ENCODE measurements at places on chromosomes 7 and 10. TPM values are rescaled to one million over a fixed set of nuclear protein-coding genes. Genes with fewer than 3 reads are reported as not detected.

DNA sequence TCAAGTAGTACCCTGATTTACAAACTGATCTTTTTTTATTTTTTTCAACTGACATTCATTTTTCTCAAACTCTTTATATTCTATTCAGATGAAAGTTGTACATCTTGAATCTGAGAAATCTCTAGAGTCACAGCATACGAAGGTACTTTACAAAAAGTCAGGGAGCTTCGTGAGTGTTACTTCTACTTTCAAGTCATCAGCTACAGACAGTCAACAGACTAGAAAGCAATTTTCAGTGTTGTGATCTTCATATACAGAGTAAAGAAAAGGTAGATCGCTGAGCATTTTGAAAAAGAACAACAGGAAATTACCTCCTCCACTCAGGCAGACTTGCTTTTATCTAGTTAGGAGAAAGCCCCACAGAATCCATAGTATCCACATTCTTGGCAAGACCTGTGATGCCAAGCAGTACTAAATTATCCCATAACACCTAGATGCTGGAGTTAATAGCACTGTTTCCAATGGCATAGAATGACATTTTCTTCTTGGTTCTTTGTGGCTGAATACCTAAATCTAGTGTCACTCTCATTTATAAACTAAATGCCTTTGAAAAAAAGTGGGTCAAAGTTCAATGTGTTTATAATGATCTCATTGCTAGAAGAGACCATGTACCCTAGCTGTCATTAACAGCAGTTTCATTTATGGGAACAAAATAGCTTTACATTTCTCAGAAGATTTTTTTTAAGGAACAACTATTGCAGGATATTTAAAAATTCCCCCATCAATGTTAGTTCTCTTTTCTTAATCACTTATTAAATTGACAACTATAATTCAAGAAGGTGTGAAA, 12.0 kb upstream of the ZNF800 start:
- no peaks in the 10 kb centered on the region for H3K27me3 ChIP-seq
- H3K4me1 ChIP-seq = no peaks in the 10 kb centered on the region
- no peaks in the 10 kb centered on the region for H3K36me3 ChIP-seq
- H3K27ac ChIP-seq = no peak overlapping the region
- H3K4me3 ChIP-seq = no peak overlapping the region
- no peak for DNase-seq

DNA sequence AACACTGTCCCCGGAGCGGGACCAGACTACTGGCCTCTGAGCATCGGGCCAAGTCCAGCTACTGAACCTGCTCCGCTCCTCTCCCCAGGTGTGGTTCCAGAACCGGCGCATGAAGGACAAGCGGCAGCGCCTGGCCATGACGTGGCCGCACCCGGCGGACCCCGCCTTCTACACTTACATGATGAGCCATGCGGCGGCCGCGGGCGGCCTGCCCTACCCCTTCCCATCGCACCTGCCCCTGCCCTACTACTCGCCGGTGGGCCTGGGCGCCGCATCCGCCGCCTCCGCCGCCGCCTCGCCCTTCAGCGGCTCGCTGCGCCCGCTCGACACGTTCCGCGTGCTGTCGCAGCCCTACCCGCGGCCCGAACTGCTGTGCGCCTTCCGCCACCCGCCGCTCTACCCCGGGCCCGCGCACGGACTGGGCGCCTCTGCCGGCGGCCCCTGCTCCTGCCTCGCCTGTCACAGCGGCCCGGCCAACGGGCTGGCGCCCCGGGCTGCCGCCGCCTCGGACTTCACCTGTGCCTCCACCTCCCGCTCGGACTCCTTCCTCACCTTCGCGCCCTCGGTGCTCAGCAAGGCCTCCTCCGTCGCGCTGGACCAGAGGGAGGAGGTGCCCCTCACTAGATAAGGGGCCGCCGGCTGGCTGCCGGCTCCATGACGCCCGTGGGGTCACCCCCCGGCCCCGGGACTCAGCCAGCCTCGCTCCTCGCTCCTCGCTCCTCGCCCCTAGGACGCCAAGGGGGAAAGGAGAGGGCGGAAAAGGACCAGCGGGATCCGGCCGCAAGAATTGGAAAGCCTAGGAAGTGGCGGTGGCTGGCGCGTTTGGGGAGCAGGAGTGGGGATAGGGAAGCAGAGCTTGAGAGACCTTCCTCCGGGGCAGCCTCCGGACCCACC, 3.4 kb downstream of the EVX1 start:
- no peak overlapping the region for H3K27ac ChIP-seq
- peak overlapping the region; percentile 10 for H3K4me3 ChIP-seq
- peaks cover 92% of the 10 kb centered on the region for H3K27me3 ChIP-seq
- H3K4me1 ChIP-seq = peaks cover 11% of the 10 kb centered on the region
- DNase-seq = no peak
- H3K36me3 ChIP-seq = no peaks in the 10 kb centered on the region

GRCh38 chr7:56537952-56538351, 421.7 kb upstream of the NUPR2 start:
- H3K27ac ChIP-seq = no peak overlapping the region
- no peaks in the 10 kb centered on the region for H3K4me1 ChIP-seq
- DNase-seq = no peak
- no peaks in the 10 kb centered on the region for H3K36me3 ChIP-seq

GRCh38 chr7:47043304-47043703, 538.6 kb downstream of the TNS3 start:
- H3K27ac ChIP-seq = no peak overlapping the region
- no peak overlapping the region for H3K4me3 ChIP-seq
- peaks cover 33% of the 10 kb centered on the region for H3K4me1 ChIP-seq
- H3K27me3 ChIP-seq = no peaks in the 10 kb centered on the region
- no peak for DNase-seq

GRCh38 chr10:100738055-100738827, 7.1 kb upstream of the PAX2 start:
- H3K27me3 ChIP-seq = peaks cover 98% of the 10 kb centered on the region
- H3K36me3 ChIP-seq = no peaks in the 10 kb centered on the region
- peak; percentile 76 for DNase-seq
- no peak overlapping the region for H3K27ac ChIP-seq

DNA sequence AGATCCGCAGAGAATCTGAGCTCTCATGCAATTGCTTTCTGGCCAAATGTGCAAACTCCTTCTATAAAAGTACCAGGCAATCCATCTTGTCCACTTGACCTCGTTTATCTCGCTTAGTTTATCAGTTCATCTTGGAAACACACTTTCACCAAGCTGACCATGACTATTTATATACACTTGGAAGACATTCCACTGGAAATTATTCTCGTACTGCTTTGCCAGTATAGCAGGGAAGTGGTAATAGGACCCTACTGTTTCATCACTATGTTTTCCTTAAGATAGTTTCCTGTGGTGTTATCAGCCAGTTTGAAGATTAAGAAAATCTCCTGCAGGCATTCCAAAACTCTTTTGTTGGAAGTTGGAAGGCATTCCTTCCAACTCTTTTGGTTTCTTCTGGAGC, 115.3 kb upstream of the FAM171A1 start:
- H3K27me3 ChIP-seq = peaks cover 4% of the 10 kb centered on the region
- H3K36me3 ChIP-seq = no peaks in the 10 kb centered on the region
- DNase-seq = peak; percentile 53
- H3K4me1 ChIP-seq = peaks cover 22% of the 10 kb centered on the region

- H3K27ac ChIP-seq = no peak overlapping the region
- peaks cover under 1% of the 10 kb centered on the region for H3K4me1 ChIP-seq
- H3K27me3 ChIP-seq = no peaks in the 10 kb centered on the region
- no peak for DNase-seq
- H3K4me3 ChIP-seq = no peak overlapping the region
- H3K36me3 ChIP-seq = no peaks in the 10 kb centered on the region
These were observed 181.6 kb downstream of the PHTF2 start for GRCh38 chr7:77980087-77980713.

- H3K4me3 ChIP-seq = no peak overlapping the region
- peaks cover 15% of the 10 kb centered on the region for H3K4me1 ChIP-seq
- H3K27me3 ChIP-seq = no peaks in the 10 kb centered on the region
- DNase-seq = no peak
- H3K36me3 ChIP-seq = no peaks in the 10 kb centered on the region
- H3K27ac ChIP-seq = no peak overlapping the region
These were observed 114.4 kb downstream of the RTKN2 start for GRCh38 chr10:62154231-62154630.

DNA sequence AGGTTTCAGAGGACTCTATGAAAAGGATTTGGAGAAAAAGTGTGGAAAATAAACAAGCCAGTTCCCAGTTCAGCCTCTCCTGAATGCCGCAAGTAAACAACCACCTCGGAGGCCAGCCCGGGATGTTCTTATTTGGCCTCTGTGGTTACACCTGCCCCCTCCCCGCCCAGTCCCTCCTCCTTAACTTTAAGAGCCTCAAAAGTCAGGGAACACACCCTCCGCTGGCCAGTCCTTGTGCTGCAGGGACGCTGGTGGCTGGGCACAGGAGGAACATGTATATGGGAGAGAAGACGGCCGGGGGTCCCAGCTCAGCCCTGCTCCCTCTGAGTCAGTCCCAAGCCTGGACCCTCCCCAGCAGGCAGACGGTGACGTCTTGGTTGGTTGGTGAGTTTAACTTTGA, 6.1 kb downstream of the CHST3 start:
- H3K4me1 ChIP-seq = peaks cover 79% of the 10 kb centered on the region
- no peaks in the 10 kb centered on the region for H3K27me3 ChIP-seq
- H3K36me3 ChIP-seq = peaks cover 12% of the 10 kb centered on the region
- H3K4me3 ChIP-seq = no peak overlapping the region
- no peak for DNase-seq

GRCh38 chr10:44858988-44859387, 52.1 kb upstream of the TMEM72 start:
- H3K27me3 ChIP-seq = no peaks in the 10 kb centered on the region
- no peaks in the 10 kb centered on the region for H3K36me3 ChIP-seq
- H3K4me3 ChIP-seq = no peak overlapping the region

GRCh38 chr10:102334101-102334500, 61.4 kb upstream of the NFKB2 start:
- H3K4me1 ChIP-seq = peaks cover 9% of the 10 kb centered on the region
- H3K27ac ChIP-seq = no peak overlapping the region
- no peaks in the 10 kb centered on the region for H3K27me3 ChIP-seq
- no peak overlapping the region for H3K4me3 ChIP-seq
- peak; percentile 41 for DNase-seq

GRCh38 chr10:119206603-119207365, 587 bp upstream of the GRK5 start:
- DNase-seq = peak; percentile 94
- no peaks in the 10 kb centered on the region for H3K36me3 ChIP-seq
- peak overlapping the region; percentile 61 for H3K27ac ChIP-seq
- peak overlapping the region; percentile 84 for H3K4me3 ChIP-seq

GRCh38 chr7:32116436-32116835, 46.2 kb upstream of the PDE1C start:
- H3K27ac ChIP-seq = no peak overlapping the region
- DNase-seq = no peak
- H3K4me1 ChIP-seq = peaks cover 17% of the 10 kb centered on the region
- H3K27me3 ChIP-seq = no peaks in the 10 kb centered on the region
- H3K4me3 ChIP-seq = no peak overlapping the region

DNA sequence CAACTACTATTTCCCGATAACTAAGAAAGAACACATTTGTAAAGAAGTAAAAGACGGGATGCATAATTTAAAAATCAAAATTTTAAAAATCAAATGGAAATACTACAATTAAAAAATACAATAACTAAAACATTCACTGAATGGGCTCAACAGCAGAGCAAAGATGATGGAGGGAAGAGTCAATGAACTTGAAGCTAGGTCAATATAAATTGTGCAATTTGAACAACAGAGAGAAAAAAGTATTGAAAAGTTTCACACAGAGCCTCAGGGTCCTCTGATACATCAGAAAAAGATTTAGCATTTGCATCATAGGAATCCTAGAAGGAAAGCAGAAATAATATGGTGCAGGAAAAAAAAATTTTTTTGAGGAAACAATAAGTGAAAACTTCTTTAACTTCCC, 581.0 kb downstream of the KCNMA1 start:
- no peaks in the 10 kb centered on the region for H3K27me3 ChIP-seq
- DNase-seq = no peak
- H3K4me3 ChIP-seq = no peak overlapping the region
- no peaks in the 10 kb centered on the region for H3K36me3 ChIP-seq
- no peak overlapping the region for H3K27ac ChIP-seq

GRCh38 chr10:79287973-79288723, 59.1 kb upstream of the PPIF start:
- DNase-seq = no peak
- H3K4me1 ChIP-seq = peaks cover 23% of the 10 kb centered on the region
- H3K27ac ChIP-seq = peak overlapping the region; percentile 36
- no peak overlapping the region for H3K4me3 ChIP-seq
- no peaks in the 10 kb centered on the region for H3K27me3 ChIP-seq
- peaks cover 85% of the 10 kb centered on the region for H3K36me3 ChIP-seq

DNA sequence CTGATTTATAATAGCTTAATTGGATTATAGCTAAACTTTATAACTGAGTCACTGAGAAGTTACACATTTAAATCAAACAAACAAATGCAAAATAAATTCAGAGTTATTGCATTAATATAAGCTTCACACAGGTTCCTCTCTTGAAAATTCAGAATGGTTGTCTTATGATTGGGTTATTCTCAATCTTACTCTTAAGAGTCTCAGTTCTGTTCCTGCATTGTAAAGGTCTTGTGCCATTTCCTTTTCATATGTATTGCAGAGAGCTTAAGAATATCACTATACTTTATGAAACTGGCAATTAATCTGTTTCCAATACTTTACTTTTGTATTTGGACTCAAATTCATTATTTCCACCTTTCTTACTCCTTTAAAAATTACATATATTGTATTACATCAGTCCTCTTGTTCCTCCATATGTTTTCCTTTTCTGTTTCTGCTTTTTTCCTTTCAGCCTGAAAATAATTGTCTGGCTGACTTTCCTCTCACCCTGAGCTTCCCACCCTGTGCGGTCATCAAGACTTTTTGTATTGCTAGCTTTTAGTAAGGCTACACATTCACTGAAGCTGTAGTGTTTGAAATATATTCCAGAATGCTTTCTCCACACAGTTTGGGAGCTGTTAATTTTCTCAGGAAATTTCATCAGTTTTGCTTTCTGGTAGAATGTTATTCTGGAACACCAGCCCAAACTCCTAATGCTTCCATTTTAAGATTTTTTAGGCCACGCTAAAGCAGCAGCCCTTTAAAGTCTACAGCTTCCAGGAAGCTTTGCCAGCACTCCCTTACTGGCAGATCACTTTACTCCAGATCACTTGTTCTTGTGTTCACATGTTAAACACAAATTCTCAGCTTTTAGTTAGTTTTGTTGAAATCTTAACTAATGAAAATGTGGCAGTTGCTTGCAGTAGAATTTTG, 139.4 kb downstream of the KCND2 start:
- H3K36me3 ChIP-seq = no peaks in the 10 kb centered on the region
- no peak for DNase-seq
- no peaks in the 10 kb centered on the region for H3K27me3 ChIP-seq
- H3K27ac ChIP-seq = no peak overlapping the region

TET1 gene
- 4.0 TPM for total RNA-seq

NOS3 gene
- not detected for total RNA-seq

SPDYE2 gene
- total RNA-seq = not detected

CADPS2 gene
- total RNA-seq = 26.2 TPM

GPR26 gene
- total RNA-seq = not detected

H2BK1 gene
- not detected for total RNA-seq

ADIRF gene
- total RNA-seq = 18.3 TPM

GPRIN2 gene
- total RNA-seq = not detected

LEP gene
- total RNA-seq = 0.36 TPM

CRHR2 gene
- not detected for total RNA-seq

SEMA3D gene
- total RNA-seq = 0.72 TPM
